Activated CD4-positive, alpha-beta T cell treated with anti-CD3 and anti-CD28 coated beads for 48 hours (primary cell): ENCODE measurements at places on chromosomes 1 and 21.

GRCh38 chr21:25179116-25179515 is 428.2 kb downstream of the MRPL39 start:
- no peak for DNase-seq

DNA sequence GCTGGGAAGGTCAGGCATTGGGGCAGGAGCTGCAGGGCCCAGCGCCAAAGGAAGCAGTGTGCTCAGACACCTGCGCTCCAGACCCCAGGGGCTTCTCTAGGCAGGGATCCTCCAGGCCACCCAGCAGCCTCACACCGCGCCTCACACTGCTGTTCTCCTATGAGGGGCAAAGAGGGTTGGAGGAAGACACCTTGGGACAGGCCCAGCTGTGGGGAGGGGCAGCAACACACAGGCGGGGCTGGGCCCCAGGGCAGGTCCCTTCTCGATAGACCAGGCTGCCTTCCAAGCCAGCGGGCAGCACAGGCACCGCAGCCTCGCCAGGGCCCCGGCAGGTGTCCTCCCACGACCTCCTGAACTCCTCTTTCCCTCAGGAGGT is 20.7 kb upstream of the PRSS38 start:
- DNase-seq = no peak

GRCh38 chr1:76293831-76294230 is 219.3 kb downstream of the ST6GALNAC3 start:
- no peak for DNase-seq

DNA sequence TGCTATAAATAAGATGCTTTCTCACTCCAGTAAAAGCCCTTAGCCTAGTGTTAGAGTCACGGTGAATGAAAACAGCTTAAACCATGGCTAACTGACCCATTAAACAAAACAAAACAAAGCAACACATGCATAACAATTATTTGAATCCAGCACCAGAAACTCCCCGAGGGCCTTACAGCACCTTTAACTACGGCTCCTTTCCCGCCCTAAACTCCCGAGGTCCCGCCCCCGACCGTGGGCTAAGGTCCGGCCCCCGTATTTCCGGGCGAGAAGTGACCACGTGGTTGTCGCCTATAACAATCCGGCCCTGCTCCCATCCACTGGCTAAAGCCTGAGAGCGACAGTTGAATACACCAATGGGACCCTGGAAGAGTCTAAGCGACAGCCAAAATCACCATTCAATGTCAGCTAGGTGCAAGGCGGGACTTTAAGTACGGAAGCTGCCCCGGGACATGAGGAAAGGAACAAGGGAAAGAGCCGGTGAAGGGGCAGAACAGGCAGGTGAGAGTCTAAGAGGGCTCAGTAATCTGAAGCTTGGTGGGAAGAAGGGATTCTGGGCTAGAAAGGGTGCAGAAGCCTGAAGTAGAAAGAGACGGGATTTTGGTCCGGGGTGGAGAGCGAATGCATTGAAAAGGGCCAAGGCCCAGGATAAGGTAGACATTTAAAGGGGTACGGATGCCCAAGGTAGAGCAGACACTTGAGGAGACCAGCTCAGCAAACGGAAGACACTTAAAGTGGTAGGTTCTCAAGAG is at the start of gene FLAD1:
TSS of gene FLAD1 (plus strand) at position 448 of the 752 bp plus-strand sequence. CDS start 351 bp downstream, outside the sequence.
- peak; percentile 98 for DNase-seq

DNA sequence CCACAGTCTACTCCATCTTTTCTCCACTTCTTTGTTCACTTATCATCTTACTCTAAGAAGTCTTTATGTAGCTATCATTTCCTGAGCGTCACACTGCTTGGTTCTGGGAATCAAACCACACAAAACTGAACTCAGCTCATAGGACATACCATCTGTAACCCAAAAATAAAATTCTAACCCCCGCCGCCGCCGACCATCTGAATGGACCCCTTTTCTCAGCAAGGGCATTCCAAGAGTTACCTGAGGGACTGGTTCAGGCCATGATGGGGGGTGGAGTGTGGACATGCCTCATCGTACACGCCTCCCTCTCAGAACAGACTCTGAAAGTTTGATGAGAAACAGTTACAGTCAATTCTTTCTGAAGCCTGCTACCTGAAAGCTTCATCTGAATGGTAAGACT is 12.6 kb upstream of the CHI3L2 start:
- DNase-seq = peak; percentile 72

DNA sequence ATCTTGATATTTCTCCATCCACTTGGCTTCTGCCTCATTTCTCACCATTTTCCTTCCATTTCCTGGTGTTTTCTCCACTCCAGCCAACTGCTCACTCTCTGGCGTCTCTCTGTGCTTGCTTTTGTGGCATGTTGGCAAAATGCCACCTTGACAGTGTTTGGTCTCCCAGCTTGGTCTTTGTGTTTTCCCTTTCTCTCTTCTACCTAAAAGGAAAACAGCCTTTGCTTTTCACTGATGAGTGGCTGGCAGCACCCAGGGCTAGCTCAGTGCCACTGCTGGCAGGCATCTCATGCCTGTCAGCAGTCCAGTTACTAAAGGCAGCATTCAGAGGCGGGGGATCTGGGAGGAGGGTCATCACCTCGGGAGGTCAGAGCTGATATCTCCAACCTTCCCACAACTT is 55.3 kb upstream of the DSCAM start:
- DNase-seq = no peak

- DNase-seq = no peak
These were observed 78.4 kb upstream of the POU3F1 start for GRCh38 chr1:38125016-38125415.

- DNase-seq = no peak
These were observed 23.6 kb upstream of the GBP1 start for GRCh38 chr1:89088572-89088971.

DNA sequence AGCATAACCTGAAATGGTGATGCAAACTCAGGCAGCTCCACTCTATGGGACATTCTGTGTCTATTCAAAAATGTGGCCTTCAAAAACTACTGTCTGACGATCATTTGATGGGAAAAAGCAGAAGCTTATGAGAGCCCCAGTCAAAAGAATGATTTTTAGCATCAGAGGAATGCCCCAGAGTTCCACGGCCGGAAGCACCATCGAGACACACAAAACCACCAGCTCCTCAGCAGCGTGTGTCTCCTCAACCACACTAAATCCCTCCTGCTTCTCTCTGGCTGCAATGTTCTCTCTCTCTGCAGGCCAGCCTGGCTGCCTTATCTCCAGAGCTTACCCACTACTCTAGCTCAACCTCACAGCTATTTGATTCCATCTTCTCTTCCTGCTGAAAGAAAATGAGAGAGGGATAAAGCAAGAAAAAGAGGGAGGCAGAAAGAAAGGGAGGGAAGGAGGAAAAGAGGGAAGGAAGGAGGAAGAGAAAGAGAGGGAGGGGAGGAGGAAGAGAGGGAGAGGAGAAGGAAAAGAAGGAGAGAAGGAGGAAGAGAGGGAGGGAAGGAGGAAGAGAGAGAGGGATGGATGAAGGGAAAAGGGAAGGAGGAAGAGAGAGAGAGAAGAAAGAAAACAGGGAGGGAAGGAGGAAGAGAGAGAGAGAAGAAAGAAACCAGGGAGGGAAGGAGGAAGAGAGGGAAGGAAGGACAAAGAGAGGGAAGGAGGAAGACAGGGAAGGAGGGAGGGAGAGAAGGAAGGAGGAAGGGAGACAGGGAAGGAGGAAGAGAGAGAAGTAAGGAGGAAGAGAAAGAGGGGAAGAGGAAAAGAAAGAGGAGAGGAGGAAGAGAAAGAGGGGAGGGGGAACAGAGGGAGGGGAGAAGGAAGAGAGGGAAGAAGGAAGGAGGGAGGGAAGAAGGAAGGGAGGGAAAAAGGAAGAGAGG is 33.5 kb upstream of the LAPTM5 start:
- DNase-seq = no peak

GRCh38 chr1:158075078-158075477 is 81.6 kb downstream of the KIRREL1 start:
- no peak for DNase-seq

DNA sequence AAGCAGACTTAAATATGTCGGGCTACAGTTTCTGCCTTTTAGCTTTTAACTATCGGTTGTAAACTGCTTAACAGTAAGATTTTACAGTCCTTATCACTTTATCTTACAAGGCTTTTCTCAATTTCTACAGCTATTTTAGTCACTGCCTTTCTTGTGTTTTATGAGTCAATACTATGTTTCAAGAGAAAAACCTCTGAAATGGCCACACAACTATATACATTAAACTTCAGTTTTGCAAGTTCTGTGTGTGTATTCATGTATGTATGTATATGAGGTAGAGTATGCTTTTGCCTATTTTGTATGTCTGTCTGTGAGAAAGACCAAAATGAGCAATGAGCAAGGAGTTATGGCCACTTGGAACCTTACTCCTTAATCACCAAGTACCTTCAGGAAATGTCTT is 169.8 kb downstream of the SYT2 start:
- DNase-seq = no peak

DNA sequence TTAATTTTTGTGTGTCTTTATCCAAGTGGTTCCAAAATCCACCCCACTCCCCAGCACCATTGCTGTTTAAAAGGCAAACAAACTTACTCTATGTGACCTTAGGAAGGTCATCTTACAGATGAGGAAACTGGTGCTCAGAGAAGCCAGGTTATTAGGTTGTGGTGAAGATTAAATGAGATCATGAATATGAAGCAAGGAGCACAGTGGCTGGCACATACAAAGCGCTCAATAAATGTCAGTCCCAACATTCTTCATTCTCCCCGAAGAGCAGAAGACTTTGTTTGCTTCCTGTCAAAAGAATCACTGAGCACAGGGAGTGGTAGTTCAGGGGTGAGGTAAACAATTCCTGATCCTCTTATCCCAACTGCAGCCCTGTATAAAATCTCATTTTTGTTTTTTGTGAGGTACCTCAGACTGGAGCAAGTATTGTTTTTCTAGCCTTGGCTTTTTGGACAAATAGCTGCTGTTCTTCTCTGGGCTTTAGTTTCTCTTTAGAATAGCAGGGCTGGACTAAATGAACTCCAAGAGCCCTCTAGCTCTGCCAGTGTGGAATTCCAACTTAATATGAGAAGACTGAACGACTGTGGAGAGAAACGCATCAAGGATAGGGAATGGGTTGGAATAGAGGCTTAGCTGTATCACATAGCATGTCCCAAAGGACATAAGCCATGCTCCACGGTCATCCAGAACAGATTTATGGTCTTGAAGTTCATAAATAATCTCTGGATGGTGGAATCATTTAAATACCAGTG is 455.3 kb upstream of the USP24 start:
- no peak for DNase-seq

GRCh38 chr1:211609120-211610024 is 30.4 kb upstream of the SLC30A1 start:
- DNase-seq = no peak

GRCh38 chr1:2472109-2472508 is 4.0 kb upstream of the PLCH2 start:
- DNase-seq = no peak

- no peak for DNase-seq
These were observed 15.5 kb downstream of the MEAF6 start for GRCh38 chr1:37498872-37499617.

DNA sequence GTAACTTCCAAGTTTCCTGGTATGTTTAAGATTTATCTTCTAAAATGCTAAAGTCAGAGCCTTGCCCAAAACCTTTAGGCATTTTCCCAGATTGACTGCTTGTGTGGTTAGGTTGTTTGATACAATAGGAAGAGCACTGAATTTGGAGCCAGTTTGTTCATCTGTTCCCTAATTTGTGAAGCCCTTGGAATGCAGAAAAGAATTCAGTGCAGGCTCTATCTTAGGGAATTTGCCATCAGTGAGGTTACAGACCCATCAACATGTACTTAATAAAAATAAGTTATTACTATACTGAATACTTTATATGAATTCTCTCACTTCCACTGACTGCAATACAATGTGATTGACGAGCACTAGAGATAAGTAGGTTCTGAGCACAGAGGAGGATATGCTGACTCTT is 120.2 kb downstream of the PIK3R3 start:
- no peak for DNase-seq

GRCh38 chr1:235990330-235990795 is 74.5 kb downstream of the NID1 start:
- no peak for DNase-seq

DNA sequence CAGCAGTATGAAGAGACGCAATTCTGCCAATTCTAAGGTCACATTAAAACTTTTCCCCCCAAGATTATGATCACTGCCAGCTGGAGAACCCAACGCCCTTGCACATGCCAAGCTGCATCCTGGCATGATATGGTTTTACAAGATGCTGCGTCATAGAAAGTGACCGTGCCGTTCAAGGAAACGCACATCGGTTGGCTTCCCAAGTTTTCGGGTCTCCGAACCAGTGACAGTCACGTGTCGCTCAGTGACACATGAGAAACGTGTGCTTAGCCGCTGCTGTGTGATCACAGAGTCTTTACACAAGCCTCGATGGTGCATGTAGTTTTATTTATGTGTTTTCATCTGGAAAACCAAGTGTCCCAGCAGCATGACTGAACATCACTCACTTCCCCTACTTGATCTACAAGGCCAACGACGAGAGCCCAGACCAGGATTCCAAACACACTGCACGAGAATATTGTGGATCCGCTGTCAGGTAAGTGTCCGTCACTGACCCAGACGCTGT is 7.4 kb downstream of the SMIM1 start:
- no peak for DNase-seq

- DNase-seq = no peak
These were observed 310 bp upstream of the SSR2 start for GRCh38 chr1:156021093-156021428.

- no peak for DNase-seq
These were observed 55.3 kb upstream of the NBPF3 start for GRCh38 chr1:21384620-21385019.
